ENCODE measurements at places on chromosomes 3 and 15.

GRCh38 chr3:71657831-71658530, 67.2 kb downstream of the EIF4E3 start:
- DNase-seq, result no peak

DNA sequence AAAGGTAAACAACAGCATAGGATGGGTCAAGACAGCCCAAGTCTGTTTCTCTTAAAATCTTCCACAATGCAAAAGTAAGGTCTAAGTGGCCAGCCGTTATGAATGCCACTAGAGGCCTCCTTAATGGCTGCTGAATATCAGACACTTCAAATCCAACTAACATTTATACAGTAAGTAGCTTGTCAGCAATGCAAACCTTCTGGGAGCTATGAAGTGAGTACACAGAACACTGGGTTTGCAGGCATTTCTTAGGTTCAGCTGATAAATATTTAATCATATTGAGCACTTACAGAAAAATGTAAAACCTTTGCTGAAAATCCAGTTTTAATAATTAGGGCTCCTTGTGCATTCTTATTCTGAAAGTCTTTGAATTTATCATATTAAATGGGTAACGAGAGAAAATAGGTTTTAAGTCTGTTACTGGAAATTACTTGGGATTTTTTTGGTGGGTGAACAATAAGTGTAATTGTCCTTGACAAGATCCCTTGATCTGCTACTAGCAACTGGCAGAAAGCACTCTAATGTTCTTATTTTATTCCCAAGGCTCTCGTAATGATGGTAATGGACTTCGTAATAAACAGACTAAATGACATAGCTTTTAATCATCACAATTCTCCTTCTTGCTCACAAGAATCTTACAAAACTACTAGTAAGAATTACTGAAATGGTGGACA, 141.7 kb upstream of the GPR149 start:
- no peak for DNase-seq

DNA sequence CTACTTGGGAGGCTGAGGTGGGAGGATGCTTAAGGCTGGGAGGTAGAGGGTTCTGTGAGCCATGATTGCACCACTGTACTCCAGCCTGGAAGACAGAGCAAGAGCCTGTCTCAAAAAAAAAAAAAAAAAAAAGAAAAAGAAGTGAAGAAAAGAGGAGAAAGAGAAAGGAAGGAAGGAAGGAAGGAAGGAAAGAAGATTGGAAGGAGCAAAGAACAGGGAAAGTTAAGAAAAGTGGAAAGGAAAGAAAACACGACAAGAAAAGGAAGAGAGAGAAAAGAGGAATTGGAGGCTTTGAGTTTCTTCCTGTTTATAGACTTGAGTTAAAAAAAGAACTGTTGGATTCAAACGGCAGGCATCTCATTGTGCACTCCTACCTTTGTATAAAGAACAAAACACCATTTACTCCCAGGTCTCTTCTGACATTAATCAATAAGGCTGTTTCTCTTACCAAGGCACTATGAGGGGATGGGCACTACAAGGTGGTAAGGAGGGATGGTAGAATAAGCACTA, 73.5 kb downstream of the EDEM1 start:
- no peak for DNase-seq

DNA sequence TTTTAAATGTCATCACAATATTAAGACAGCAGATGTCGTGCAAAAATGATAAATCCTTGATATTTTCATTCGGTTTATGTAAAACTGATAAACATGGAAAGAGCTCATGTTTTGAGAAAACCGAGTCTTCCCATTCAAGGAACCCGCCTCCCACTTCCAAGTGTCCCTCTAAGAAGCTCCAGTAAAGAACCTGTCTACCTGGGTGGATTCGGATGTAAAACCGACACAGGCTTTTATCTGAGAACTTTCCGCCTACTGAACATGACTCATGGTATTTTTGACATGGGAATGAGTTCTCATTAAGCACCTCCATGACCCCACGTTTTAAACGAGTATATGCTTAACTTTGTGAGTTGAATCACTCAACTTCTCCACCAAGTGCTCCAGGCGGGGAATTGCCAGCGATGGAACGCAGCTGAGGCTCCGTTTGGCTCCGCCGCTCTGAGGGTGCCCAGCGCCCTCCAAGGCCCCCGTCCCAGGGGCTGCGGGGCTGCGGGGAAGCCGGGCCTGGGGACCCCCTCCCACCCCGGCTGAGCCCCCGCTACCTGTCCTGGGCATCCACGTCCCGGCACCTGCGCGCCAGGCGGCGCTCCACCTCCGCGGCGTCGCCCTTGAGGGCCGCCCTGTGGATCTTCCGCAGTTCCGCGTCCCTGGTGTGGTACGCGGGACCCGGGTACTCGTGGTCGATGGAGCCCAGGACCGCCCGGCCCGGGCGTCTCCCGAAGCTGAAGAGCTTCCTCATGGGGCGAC, 119.9 kb downstream of the LMLN start:
- DNase-seq, result peak; percentile 22

GRCh38 chr3:146283781-146284445, 33.0 kb upstream of the PLSCR4 start:
- no peak for DNase-seq

DNA sequence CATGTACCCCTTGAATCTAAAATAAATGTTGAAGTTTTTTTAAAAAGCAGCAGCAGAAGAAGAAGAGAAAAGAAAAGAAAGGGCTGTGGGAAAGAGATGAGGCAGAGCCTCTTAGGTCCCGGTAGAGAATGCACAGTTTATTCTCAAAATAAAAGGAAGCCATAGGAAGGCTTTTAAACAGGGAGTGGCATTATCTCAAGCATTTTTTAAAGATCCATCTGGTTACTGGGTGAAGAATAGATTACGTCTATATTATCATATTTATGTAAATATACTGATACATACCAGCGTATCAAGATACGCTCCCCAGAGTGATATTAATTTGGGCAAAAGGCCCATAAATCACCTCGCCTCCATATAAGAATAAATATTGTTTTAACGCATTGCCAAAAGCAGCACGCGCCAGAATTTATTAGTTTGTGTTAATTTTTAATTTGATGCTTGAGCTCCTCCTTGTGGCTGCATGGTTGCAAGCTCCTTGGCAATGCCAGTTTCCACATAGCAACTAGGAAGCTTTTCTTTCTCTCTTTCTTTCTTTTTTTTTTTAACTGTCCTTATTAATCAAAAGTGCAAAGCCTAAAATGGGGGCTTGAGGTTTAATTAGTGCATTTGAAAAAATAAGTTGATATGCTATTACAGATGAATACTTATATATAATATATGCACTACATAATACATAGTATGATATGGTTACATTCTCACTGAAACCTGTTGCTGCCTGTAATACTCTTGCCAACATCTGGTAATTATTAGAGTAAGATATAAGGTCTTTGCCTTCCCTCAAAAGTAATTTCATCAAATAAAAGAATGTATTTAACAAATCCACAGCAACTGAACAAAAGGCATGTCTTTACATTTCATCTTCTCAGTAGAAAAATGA, 242.8 kb upstream of the UBE2E2 start:
- DNase-seq, result no peak

GRCh38 chr3:123295901-123296250, 94.1 kb downstream of the SEC22A start:
- no peak for DNase-seq

- DNase-seq, result no peak
These were observed 251.0 kb upstream of the RARB start for GRCh38 chr3:25177041-25177440.

GRCh38 chr3:154235330-154235729, 89.0 kb downstream of the DHX36 start:
- DNase-seq, result no peak

DNA sequence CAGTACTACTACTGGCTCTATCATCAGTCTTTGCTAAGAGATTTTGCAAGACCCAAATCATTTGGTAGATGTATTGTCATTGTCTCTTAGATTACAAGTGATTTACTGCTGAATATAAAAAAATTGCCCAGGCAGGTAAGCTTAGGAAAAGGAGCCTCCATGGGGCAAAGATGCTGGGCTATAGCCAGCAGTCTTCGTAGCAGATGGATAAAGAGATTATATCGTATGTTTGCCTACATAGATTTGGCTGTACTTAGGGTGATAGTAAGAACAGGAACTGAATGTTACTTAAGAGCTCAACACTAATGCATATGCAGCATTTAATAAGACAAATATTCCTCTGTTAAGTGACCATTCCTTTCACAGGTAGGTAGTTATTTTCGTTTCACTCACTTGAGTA, 48.9 kb downstream of the PTPRG start:
- DNase-seq, result no peak

- no peak for DNase-seq
These were observed 66.0 kb downstream of the DCUN1D1 start for GRCh38 chr3:182914341-182914740.

DNA sequence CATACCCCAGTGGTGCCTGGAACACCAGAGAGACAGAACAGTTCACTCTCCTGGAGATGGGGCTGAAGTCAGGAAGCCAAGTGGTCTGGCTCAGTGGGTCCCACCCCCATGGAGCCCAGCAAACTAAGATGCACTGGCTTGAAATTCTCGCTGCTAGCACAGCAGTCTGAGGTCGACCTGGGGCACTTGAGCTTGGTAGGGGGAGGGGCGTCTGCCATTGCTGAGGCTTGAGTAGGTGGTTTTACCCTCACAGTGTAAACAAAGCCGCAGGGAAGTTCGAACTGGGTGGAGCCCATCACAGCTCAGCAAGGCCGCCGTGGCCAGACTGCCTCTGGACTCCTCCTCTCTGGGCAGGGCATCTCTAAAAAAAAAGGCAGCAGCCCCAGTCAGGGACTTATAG, 272.0 kb downstream of the KLF13 start:
- no peak for DNase-seq

DNA sequence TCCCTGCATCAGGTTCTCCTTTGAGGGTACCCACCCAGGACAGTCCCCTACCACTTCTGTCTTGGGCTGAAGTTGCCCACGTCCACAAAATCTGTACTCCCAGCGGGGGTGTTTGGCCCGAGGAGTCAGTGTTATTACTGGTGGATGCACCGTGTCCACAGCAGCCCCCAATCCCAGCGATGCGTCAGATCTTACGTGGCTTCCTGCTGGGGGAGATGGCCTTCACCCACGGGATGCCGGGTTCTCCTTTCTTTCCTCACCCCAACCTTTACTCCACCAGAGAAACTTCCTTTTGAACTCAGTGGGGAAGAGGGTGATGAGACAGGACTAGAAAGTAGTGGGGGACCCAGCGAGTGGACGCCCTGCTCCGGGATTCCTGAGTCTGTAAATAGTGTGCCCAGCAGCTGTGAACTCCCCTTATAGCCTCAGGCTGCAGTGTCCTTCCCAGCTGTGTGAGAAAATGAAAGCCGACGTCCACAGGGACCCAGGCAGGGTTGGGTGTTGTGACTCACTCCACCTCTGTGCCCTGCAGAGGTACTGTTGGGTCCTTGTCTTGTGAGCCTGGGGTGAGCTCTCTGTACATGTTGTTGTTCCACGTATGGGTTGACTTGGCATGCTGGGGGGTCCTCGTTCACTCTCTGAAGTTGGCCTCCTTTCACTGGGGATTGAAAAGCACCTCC, 31.5 kb downstream of the CRTAP start:
- DNase-seq, result no peak

- no peak for DNase-seq
These were observed 35.6 kb downstream of the PDCD6IP start for GRCh38 chr3:33834096-33834453.

DNA sequence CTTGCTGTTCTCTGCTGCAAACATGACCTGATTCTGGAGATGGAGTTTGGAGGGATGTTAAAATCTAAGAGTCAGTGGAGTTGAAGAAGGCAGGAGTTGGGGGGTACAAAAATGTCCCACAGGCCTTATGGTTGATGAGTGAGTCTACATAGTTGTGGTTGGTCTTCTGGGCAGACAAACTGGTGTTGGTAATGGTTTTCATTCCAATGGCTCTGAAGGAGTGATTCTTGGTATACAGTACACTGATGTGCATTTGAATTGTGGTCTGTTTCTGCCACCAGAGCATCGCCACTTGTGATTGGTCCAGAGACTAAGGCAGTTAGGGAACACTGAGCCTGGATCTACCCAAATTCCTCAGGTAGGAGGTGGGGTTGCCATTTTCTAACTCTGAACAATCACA, 514.1 kb upstream of the CFAP20DC start:
- no peak for DNase-seq

- DNase-seq, result no peak
These were observed 33.6 kb upstream of the APH1B start for GRCh38 chr15:63243776-63244175.

GRCh38 chr3:158103081-158103886, 2.9 kb downstream of the SHOX2 start:
- DNase-seq, result no peak

GRCh38 chr3:43090238-43090637, 15.6 kb downstream of the POMGNT2 start:
- DNase-seq, result no peak

- no peak for DNase-seq
These were observed 468.8 kb upstream of the CDIN1 start for GRCh38 chr15:36110659-36110993.

DNA sequence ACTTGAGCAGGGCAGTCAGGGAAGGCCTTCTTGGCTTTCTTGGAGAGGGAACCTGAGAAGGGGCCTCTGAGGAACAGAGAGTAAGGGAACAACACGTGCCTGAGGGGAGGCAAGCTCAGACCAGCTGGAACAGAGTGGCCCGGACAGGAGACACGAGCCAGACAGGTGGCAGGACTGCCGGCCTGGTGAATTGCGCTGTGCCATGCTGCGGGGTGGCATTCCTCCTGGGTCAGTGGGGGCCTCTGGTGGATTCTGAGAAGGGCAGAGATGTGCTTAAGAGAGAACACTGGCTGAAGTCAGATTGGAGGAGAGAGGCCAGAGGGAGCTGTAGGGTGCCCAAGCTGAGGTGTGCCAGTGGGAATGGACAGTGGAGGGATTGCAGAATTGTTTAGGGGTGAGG, 4.9 kb downstream of the CHAC1 start:
- no peak for DNase-seq

GRCh38 chr15:49844390-49844789, 223.5 kb downstream of the DTWD1 start:
- DNase-seq, result no peak

DNA sequence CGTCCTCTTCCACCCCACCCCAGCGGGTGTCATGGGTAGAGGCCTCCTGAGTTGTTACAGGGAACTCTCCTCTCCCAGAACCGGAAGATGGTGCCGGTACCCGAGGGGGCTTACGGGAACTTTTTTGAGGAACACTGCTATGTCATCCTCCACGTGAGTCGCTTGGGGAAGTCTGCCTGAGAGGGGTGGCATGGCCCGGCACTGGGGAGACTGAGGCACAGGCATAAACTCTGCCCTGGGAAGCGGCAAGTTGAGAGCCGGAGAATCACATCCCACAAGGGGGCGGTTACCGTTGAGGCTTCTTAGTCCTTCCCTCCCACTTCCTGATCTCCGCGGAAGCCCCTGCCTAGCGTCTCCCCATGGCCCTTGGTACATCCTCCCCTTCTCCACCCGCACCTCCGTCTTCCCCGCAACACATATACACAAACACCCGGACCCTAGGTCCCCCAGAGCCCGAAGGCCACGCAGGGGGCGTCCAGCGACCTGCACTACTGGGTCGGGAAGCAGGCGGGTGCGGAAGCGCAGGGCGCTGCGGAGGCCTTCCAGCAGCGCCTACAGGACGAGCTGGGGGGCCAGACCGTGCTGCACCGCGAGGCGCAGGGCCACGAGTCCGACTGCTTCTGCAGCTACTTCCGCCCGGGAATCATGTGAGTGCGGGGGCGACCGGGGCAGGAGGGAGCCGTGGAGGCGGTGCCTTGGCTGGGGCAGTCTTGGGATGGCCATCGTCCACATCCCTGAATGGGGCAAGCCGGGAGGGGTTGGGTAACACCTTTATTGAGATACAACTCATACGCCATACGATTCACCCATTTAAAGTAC, 3.4 kb downstream of the VILL start:
- peak; percentile 37 for DNase-seq

- DNase-seq, result no peak
These were observed 2.3 kb downstream of the SUCNR1 start for GRCh38 chr3:151875759-151876158.

Data from activated T-helper 1 cell treated with Interleukin-2 at 50 U/mL for 16 hours (primary cell).